NCI-H2107 (cell line): ENCODE measurements at places on chromosomes 4 and X.

GRCh38 chr4:166091912-166092510 is 219.0 kb downstream of the TLL1 start:
- DNase-seq = no peak

- DNase-seq = no peak
These were observed 341.7 kb upstream of the SMIM31 start for GRCh38 chr4:164412246-164412645.

DNA sequence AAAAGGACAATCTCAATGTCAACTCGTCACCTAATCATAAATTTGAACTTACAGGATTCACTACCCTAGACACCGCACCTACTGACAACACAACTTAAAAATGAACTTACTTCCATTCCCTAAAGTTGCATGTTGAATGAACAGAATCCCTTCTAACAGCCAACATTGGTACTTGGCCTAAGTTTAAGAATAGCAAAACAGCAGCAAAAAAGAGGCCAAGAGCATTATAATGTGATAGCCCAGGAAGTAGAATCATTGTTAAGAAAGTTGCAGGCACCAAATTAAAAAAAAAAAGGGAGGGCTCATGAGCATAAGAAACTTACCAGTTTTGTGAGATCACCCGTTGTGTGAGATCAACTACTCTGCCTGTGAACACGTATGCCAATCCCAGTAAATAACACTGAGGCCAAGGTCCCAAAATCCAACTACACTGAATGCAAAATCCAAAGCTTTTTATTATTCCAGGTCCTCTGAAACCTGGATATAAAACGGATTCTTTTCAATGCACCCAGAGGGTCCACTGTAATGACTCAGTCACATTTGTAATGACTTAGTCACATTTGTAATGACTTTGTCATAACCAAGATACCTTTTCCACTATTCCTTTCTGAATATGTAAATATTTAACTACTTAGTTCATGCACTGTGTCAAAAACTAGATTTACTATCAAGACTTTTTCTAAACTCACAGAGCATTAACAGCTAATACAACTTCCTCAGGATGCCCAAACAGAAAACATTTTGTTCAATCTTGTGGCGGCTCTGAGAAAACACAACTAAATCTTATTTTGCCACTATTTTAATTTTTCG is 6.8 kb downstream of the HNRNPDL start:
- no peak for DNase-seq

DNA sequence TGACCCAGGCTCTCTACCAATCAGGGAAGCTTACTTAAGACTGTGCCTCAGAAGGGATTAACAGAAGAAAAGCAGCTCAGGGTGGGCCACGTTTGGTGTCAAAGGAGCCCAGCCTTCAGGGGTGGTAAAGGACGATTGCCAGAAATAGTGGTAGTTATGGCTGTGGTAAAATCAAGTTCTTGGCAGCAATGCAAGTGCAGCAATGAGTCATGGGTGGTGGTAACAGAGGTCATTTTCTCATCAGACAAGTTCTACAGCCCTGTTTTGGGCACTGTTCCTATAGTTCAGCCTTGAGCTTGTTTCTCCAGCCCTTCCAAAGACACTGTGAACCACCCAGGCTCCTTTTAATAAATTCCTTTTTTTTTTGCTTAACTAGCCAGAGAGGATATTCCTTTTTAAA is 120.3 kb downstream of the EFHC2 start:
- DNase-seq = no peak

DNA sequence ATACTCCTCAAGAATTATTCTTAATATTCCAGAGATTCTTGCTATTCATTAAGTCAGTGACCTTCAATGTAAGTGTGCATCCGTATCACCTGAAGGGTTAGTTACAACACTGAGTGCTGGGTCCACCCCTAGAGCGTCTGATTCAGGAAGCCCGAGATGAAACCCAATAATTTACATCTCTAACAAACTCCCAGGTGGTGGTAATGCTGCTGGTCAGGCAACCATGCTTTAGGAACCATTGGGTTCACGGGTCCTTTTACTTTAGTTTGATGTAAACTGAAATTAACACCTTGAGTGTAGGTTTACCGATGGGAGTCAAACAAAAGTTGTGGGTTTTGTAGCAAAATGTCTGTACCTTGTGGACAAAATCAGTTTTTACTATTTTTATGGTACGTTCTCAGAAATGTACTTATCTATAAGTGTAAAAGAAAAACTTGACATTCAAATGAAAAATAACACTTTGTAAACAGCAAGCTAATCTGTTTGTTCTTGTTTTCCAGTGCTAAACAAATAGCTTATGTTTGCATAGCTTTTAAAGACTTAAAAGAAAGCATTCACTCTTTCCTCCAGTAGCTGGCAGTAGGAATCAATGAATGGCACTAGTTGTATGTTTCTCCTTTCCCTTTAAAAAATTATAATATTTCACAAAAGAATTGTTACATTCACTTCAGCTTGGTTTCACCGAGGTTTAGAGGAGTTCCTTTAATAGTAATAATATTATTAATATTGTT is 32.7 kb downstream of the ACE2 start:
- no peak for DNase-seq

DNA sequence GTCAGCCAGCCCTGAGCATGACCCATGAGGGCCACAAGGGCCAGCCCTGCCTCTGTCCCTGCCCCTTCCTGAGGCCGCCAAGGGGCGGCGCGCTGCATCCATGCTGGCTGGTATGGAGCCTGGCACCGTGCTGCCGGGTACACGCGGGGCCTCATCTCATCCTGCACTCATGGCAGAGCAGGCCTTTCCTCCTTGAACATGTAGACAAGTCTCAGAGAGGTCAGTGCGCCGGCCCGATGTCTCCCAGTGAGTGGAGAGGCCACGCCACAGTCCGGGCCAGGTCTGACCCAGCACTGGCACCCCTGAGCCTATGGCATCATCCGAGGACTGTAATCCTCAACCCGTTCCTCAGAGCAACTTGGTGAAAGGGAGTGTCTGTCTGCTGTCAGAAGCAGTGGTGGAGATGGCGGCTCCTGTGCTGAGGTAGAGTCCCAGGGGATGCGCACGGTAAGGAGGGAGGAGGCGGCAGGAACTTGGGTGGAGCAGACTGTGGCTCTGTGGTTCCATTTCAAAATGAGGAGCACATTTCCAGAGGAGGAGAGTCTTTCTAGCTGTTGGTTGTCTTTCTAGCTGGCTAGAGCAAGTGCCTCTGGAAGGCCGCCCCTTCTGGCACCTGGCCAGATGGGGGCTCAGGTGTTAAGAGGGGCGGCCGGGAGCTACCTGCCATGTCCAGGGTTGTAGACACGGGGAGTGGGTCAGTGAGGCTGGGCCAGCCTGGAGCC is 32.8 kb downstream of the TRMT44 start:
- no peak for DNase-seq

DNA sequence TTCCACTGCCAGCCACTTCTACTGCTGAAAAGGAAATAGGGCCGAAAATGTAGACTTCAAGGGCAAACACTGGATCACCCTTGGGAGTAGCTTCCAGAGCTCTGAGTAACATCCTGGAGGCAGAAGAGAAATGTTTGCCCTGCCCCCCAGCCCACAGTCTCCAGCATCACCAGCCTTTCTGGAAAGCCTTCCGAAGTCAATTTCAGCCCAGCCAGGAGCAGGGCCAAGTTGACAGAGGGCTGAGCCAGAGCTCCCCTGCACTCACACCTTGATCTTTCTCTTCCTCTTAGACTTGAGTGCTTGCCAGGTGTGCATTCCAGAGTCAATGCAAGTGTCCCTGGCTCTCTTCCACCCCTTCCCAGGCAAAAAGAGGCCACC is 35.2 kb downstream of the SLC25A5 start:
- no peak for DNase-seq

DNA sequence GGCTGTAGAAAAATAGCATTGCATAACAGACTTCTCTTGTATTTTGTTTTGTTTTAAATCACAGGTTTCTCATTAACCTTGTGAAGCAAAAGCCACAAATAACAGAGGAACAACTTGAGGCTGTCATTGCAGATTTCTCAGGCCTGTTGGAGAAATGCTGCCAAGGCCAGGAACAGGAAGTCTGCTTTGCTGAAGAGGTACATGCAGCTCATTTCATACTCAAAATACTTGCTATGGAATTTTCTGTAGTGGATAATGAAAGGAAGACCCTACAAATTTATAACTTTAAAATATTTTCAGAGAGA is 17.6 kb downstream of the AFP start:
- DNase-seq = no peak

DNA sequence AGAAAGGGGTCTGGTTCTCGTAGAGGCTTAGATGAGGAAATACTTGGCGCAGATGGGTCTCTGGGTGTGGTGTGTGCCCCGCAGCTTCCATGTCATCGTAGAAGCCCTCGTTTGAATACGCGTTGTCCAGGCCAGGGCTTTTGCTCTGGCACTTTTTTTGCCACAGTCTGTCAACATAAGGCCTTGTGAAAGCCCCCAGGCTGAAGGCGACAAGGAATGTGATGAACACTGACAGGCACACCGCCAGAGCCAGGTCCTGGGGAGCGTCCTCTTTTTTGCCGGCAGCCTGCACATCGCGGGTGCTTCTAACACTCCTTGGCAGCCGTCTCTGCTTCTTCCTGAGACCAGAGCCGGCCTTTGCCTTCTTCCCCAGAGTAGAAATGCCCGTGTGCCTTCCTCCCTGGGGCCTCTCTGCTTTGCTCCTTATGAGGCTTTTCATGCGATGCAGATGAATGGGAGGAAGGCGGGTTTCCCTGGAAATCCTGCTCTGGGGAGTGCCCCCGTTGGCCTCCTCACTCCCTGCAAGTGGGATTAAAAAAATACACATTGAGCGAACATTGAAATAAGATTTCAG is 24.4 kb downstream of the LRRC66 start:
- DNase-seq = no peak

GRCh38 chr4:139912445-139912844 is 241.5 kb downstream of the MAML3 start:
- no peak for DNase-seq

DNA sequence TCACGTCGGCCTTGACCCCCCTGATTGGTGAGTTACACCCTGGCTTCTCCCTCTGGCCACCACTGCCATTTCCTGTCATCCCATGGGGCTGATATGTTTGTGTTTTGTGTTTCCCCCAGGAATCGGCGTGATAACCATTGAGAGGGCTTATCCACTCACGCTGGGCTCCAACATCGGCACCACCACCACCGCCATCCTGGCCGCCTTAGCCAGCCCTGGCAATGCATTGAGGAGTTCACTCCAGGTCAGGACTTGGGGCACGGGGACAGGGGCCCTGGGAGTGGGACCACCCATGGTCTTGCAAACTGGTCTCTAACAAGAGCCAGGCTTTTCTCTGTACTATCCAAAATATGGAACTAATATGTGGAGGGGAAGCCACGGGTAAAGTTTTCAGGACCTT is 18.7 kb downstream of the SLC34A2 start:
- DNase-seq = no peak

GRCh38 chr4:159010100-159010499 is 92.8 kb upstream of the RAPGEF2 start:
- DNase-seq = no peak

DNA sequence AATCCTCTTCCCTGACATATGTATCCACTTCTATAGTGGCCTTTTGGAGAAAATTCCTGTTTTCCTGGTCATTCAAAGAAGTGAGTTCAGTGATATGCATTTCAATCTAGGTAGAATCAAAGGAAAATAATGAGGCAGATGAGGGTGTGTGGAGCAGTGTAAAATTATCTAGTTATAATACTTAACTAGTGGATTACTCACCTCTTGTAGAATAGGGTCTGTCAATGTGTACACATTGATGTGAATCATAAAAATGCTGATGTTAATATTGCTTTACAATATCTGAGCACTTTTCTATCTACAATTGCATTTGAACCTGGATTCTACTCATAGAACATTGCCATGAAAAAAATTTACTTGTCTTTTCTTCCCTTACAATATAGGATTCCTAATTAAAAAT is 293.5 kb downstream of the GBA3 start:
- DNase-seq = no peak

GRCh38 chr4:10470505-10470904 is 13.3 kb upstream of the ZNF518B start:
- no peak for DNase-seq

DNA sequence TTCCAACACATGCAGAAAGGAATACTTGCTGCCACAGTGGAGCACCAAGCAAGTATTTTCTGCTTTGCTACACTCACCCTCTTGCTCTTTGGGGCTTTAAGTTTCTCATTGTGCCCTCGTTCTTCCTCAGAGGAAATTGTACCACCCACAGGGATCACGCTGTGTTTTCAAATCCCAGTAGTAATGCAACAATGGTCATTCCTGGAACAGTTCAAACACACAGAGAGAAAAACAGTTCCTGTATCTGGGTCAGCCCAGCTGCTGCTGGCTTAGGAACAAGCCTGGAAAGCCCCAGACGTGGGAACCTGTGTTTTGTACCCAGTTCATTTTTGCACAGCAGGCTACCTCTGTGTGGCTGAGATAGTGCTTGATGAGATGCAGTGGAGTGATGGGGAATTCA is 907.8 kb downstream of the STPG2 start:
- DNase-seq = no peak

DNA sequence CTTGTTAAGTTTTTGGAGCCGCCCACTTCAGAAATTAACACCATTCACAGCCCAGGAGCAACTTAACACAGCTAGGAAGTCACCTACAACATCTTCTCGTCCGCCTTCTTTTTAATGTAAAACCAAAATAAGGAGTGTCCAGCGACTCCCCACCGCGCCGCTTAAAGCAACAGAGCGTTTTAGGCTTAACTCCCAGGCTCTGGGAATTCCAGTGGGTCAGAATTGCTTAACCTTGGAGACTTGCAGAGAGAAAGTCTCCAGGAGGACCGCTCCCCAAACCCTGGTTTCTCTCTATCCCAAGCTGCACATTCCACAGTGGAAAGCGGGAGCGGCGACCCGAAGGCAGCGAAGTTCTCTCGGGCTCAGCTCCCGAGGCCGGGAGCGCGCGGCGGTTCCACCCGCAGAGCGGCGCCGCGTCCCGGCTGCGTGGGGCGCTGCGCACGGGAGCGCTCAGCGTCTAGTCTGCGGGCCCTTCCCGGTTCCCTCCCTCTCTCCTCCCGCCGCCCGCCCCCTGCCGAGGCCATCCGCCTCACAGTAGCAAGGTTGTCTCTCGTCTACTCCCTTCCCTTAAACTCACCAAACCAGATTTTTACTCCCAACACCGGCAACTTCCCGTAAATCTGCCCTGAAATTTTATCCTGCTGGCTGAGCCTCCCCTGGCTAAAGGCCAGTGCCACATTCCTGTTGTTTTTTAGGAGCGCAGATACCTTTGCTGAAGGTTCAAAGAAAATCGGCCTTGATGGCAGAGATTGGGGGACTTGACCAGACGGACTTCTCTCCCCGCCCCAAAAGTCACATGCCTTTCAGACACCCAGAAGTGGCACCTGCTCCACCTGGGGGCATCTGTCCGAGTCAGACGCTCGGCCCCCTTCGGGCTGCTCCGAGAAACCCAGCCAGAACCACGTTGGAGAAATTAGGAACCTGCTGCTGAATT is at the start of gene RBM47:
Gene RBM47, minus strand, starts transcription at position 464 of the 934 bp plus-strand sequence. CDS start 190,971 bp downstream, outside the sequence.
- no peak for DNase-seq

DNA sequence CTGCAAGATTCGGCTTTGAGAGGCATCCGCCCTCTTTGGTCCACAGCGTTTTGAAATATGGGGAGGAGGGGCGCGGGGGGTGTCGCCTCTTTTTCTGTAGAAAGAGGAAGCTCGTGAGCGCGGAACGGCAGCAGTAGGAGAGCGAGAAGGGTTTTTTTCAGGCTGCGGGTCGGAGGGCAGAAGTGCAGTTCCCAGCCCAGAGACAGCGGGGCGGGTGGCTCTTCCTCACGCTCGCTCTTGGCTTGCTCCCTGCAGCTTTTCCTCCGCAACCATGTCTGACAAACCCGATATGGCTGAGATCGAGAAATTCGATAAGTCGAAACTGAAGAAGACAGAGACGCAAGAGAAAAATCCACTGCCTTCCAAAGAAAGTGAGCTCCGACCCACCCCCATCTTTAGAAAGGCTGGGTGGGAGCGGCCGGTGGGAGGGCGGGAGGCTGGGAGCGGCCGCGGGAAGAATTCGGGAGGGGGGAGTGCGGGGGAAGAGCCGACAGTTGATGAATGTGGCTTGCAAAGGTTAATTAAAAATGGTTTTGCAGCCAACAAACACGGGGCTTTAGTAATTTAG is 1.2 kb downstream of the TMSB4X start:
- no peak for DNase-seq
